Uterine smooth muscle cell (primary cell): ENCODE measurements at places on chromosomes 2 and 18. TPM values are rescaled to one million over a fixed set of nuclear protein-coding genes. Genes with fewer than 3 reads are reported as not detected.

The ARHGAP25 gene
- total RNA-seq: 1.1 and 3.7 TPM in 2 replicates

The UGT1A10 gene
- 0.11 TPM in 1 of 2 replicates, not detected in the other for total RNA-seq

The CHN1 gene
- 5.4 and 10.8 TPM in 2 replicates for total RNA-seq

The DAPL1 gene
- total RNA-seq: not detected in 2 replicates

The EML6 gene
- total RNA-seq: 0.62 and 1.1 TPM in 2 replicates

The CNRIP1 gene
- total RNA-seq: 27.4 and 31.3 TPM in 2 replicates
